ENCODE measurements at places on chromosomes 3 and 15.

DNA sequence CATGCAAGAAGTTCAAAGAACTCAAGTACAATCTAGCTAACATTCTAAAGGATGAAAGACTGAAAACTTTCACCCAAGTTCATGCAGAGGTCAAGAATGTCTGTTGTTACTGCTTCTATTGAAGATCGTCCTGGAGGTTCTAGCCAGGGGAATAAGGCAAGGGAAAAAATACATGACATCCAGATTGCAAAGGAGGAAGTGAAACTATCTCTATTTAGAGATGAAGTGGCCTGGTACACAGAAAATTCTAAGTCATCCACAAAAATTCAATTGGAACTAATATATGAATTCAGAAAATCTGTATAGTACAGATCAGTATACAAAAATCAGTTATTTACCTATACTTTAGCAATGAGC, 693.0 kb downstream of the NR2F2 start:
- DNase-seq: no peak

GRCh38 chr3:62145086-62145757, 228.1 kb downstream of the FEZF2 start:
- DNase-seq: no peak

GRCh38 chr3:38627956-38628355, 21.5 kb downstream of the SCN5A start:
- DNase-seq: no peak

DNA sequence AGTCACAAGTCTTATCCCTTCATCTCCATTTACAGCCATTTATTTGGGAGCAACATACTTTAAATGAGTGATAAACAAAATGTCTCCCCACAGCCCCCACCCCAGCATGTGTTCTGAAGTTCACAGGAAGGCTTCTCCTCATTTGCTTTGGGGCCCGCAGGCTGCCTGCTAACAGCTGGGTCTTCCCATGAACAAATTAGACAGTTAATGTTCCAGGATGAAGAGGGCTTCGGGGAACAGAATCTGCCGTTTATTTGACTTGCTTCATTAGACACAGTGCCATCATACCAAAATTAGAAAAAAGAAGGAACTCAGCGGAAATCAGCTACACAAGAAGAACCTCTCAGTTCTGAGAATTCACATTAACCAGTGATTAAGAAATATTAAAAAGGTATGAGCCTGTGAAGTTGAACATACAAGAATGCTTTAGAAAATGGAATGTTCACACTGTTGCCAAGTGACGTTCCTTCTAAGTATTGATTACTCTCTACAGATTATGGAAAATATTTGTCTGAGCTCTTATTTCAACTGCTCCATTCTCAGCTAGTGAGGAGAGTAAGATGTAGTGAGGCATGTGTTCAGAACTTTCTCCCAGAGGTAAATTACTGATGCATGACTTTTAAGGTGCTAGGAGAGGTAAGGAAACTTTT, 107.5 kb upstream of the THBS1 start:
- no peak for DNase-seq

- DNase-seq: no peak
Observed at GRCh38 chr15:70494517-70494851, 268.9 kb downstream of the UACA start.

DNA sequence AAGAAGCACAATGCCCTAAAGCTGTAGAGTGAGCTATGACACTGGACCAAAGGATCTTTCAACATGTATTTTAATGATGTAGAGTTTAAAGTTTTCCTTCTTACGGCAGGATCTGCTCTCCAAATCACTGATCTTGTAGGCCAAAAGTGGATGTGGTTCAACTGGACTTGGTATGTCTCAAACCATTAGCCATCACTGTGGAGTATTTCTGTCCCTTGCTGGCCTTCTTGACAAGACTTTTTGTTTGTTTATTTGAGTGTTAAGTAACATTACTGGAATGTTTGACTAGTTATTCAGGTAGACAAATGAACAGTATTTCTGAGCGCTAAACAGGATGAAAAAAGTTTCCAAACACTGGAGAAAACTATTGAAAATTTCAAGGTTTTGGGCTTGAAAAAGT, 472.7 kb upstream of the CFAP20DC start:
- DNase-seq: no peak

DNA sequence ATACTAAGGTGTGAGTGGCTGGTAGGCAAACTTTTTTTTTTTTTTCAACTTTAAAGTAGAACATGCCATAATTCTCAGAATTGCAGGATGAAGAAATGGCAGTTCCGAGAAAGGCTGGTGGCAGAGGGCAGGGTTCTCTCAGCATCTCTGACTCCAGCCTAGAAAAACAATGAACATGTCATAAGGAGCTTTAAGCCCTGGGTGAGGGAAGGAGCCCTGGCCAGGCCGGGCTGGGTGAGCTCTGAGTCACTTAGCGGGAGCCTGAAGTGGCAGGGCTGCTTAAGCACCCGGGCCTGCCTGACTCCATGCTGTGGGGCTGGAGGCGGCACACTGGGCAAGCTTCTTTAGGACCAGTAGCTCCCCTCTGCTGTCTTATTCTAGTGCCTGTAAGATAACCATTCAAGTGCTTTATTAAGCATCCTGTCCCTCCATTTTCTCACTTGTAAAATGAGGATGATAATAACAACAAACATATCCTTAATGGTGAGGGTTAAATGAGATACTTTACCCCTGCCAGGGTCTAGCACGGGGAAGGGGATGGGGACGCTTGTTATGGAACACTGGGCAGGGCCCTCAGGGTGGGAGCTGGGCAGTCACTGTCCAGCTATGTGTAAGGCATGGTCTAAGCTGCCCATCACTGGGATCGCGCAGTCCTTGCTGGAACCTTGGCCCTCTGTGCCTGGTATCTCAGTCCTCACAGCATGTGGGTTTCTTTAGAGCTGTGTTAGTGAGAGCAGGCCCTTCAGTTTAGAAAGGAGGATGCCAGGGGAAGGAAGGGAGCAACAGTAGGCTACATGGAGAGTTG, 18.4 kb downstream of the SMAD6 start:
- DNase-seq: no peak

- DNase-seq: no peak
Observed at GRCh38 chr15:56383010-56383409, 17.8 kb downstream of the TEX9 start.

DNA sequence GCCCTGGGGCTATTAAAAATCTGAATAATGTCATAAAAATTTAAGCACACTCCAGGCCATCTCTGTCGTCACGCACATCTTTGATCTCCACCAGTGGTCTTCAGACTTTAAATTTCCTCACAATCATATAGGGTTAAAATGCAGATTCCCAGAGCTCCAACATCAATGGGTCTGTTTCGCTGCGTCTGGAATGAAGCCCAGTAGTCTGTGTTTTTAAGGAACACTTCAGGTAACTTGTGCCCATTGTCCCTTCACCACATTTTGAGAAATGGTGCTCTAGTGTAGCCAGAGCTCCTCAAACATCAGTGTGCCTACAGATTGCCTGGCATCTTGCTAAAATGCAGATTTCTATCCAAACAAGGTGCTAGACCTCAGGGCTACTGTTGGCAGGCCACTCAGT, 9.8 kb downstream of the SEMA6D start:
- no peak for DNase-seq

DNA sequence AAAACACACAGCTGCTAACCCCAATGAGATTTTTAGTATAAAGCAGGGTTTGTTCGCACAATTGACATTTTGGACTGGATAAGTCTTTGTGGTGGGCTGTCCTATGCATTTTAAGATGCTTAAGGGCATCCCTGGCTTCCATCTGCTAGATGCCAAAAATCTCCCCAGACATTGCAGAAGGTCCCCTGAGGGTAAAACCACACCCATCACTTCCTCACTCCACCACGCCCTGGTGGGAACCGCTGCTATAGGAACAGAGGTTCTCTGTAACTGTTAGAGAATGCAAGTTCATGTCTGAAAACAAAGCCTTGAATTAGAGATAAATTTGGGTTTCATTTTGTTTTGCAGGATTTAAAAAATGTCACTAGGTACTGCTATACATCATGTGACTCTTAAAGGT, 67.7 kb downstream of the ARHGEF26 start:
- no peak for DNase-seq

- no peak for DNase-seq
Observed at GRCh38 chr3:14435175-14436014, 33.0 kb downstream of the SLC6A6 start.

DNA sequence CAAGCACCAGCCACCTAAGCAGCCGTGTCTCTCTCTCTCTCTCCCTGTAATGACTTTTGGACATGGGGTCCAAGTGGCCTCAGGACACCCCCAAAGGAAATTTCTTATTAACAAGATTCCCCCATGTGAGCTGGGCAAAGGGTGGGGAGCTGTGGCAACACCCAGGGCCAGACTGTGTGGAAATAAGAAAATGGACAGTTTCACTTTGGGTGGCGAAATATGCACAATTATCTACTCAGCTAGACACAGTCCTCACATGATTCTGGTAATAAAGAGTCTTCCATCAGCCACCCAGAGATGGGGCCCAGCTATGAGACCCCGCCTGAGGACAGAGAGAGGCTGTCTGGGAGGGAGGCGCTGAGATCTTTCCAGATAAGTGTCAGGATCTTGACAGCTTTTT, 96.8 kb upstream of the TPM1 start:
- no peak for DNase-seq

DNA sequence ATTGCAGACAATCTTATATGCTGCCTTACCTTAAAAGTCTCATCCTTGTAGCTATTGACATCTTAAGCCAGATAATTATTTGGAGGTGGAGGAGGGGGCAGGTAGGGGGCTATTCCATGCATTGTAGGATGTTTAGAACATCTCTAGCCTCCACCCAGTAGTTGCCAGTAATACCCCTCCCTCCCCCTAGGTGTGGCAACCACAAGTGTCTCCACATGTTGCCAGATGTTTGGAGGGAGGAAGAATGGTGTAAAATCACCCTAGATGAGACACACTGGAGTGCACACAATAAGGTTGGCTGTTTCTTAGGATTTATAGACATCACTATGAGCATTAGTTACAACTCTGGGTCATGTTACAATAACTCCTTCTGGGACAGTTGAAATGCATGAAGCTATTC, 27.4 kb downstream of the GORASP1 start:
- no peak for DNase-seq

Data from SHP77 (cell line).